ENCODE measurements at places on chromosomes 12 and 14.

DNA sequence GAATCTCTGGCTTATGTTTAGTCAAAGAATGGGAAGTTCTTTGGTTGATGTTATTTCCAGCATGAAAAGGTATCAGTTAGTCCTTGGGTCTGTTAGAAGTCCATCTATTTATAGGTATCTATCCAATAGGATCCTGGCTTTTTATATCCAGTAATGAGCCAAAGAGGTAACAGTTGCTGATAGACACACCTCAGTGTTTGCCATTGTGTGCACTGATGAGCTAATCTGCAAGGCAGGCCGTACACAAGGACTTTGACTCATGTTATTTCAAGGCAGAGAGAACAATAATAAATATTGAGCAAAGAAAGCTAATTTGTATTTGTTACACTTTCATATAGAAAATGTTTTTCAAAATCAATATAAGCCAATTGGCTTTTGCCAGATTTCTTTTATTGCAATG, 56.4 kb downstream of the GLT1D1 start:
- DNase-seq: no peak

GRCh38 chr12:122545855-122546254, 18.8 kb downstream of the KNTC1 start:
- no peak for DNase-seq

DNA sequence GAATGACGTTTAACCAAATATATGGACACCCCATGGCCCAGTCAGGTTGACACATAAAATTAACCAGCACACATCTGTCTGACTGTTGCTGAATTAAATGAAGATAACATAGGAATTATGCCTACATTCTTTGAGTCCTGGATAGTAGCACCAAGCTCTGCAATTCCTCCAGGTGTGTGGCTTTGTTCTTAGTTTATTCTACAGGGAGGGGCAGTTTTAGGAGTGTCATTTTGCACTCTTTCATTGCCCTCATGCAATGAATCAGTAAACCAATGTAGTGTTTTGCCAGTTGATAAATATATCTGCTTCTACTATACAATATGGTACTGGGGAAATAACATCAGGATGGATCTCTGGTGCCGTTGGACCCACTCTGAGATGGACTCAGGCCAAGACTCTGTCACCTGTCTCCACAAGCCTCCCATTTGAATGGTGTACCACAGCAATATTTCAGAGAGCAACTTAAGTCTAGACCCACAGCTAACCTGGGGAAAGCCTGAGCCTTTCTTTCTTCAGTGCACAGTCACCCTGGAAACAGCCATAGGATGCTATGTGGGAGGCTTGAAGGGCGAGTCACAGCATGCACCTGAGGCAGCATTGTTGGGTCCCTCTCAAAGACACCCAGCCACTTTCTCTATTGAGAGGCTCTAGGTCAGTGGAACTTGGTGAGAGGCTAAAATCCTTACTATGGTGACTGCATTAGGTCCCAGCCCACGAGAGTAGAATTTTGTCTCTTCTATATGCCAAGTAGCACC, 73.2 kb downstream of the ANO4 start:
- DNase-seq: no peak

DNA sequence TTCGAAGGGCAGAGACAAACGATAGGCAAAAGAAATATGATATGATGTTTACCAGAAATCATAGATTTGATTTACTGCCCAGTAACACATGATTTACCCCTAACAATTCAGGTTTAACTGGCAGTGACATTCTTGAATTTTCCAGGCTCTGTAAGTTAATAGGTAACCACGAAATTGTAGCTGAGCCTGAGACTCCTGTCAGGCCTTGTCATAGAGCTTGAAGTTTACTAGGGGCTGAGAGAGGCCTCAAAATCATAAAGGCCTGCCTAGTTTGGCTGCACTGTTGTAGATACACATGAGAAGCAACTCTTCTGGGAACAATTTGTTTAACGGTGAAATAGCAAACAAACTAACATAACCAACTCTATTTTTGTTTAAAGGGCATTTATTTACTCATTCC, 3.3 kb downstream of the ERP27 start:
- DNase-seq: no peak

GRCh38 chr14:33120341-33120740, 181.7 kb downstream of the NPAS3 start:
- DNase-seq: no peak

DNA sequence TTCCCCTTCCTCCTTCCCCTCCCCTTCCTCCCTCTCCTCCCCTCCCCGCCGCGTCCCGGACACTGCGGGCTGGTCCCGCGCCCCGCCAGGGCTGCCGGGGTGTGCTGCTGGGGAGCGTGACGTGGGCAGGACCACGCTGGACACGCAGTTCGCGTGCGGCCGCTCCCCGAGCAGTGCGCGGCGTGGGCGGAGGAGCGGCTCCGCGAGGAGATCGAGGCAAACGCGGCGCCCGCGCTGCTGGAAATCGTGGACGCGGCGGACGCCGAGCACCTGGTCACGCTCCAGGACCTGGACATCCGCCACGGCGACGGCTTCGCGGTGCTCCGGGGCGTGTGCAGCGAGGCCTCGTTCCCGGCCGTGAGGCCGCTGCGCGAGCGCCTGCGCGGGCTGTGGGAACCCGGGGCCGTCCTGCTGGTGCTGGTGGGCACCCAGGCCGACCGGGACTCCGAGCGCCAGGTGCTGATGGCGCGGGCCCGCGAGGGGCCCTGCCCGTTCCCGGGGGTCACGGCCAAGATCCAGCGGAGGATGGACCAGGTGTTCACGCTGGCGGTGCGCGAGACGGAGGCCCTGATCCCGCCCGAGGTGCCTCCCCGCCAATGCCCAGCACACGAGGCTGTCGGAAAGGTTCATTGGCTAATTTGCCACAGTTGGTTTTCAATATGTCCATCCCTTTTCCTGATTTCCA, 84.3 kb downstream of the TNFAIP2 start:
- no peak for DNase-seq

- no peak for DNase-seq
Observed at GRCh38 chr14:83342590-83342989, 1808.9 kb upstream of the SEL1L start.

- DNase-seq: no peak
Observed at GRCh38 chr12:43282106-43282505, 269.9 kb downstream of the ADAMTS20 start.

DNA sequence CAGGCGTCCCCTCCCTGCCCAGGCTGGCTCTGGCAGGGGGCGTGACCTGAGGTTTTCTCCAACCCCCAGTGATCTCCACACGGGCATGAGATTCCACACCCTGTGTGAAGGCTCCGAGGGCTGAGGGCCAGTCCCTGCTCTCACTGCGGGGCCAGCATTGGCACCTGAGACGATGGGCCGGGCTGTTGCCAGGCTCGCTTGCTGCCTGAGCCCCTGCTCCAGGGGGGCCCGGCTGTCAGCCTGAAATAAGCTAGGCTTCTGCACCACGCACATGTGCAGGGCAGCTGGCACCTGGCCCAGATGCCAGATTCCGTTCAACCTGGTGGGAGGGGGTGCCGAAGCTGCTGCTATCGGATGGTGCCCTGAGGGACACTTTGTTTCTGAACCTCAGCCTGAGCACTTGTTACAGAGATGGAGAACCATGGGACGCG, 196.5 kb upstream of the PRMT8 start:
- DNase-seq: no peak

GRCh38 chr14:51401756-51402155, 161.7 kb downstream of the TMX1 start:
- DNase-seq: no peak

- DNase-seq: no peak
Observed at GRCh38 chr12:44603701-44604100, 272.4 kb downstream of the NELL2 start.

GRCh38 chr12:83128540-83128939, 441.8 kb downstream of the TMTC2 start:
- no peak for DNase-seq

DNA sequence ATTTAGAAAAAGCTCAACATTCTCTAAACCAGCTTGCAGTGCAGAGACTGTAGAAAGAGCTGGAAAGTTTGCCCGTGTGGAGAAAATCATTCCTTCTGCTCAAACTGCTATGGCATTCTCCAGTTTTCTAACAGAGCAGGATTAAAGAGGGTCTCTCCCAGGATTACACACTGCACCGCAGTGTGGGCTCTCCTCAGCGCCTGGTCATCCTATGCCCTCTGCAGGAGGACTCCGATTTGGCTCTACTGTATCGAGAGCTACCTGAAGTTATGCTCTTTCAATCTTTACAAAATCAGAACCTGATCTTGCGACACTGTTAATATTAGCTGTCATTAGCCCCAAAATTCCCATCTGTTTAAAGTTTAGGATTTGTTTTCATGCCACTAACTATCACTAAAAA, 33.0 kb downstream of the BHLHE41 start:
- DNase-seq: no peak

DNA sequence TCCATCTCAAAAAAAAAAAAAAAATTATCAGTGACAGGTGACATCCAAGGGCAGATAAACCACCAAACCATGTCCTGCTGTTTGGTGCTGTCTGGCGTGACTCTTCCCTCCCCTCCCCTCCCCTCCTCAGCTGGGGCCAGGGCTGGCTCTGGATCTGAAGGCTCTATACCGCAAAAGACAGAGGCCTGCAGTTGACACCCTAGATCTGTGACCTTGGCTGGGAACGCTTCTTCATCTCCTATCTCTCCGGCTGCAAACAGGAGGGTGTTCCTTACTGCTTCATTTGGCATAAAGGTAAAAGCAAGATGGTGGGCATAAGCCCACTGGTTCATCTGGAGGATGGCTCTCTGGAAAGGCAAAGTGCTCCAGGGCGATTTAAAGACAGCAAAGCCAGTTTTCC, 126.8 kb upstream of the PRMT8 start:
- DNase-seq: no peak

GRCh38 chr12:65200007-65200665, 30.8 kb downstream of the LEMD3 start:
- no peak for DNase-seq

GRCh38 chr12:82029936-82030335, 270.8 kb upstream of the PPFIA2 start:
- no peak for DNase-seq

DNA sequence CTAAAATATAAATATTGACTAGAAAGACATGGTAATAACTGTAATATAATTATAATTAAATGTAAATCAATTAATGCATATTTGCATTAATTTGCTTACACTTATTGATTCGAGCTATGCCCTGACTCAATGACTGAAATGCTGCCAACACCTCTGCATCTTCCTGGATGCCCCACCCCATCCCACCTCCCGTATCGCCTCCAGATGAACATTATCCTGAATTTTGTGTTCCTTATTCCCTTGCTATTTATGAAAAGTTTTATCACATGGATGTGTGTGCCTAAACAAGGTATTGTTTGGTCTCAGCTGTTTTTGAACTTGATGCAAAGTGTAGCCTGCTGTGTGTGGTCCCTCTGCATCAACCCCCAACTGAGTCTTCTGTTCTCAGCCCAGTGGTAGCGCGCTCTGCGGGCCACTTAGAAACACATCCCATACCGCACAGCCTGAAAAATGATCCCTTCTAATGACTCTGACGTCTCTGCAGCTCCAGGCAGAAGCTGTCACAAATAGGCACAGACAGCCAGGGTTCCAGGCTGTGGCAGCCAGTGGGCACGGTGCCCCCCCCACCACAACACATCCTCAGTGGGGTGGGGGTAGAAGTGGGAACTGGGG, 96.5 kb downstream of the PRMT8 start:
- no peak for DNase-seq

GRCh38 chr14:23408307-23408630, 196 bp upstream of the MYH6 start:
- DNase-seq: no peak

GRCh38 chr12:104312654-104313053, 9.1 kb downstream of the EID3 start:
- no peak for DNase-seq

DNA sequence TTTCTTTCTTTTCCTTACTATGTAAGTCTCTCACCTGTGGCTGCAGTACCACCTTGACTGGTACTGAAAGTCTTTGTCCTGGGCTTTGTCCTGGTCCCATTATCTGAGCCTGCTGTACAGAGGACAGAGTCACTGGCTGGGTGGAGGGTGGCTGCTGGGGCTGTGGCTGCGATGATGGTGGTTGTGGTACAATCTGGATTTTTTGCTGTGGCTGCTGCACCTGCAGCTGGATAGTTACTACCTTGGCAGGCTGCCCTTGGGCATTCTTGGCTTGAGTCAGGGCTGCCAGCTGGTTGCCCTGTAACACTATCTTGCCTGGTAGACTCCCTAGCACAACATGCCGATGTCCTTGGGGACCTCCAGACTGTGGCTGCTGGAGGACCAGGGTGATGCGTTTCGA, 27.0 kb downstream of the CHD8 start:
- no peak for DNase-seq

- no peak for DNase-seq
Observed at GRCh38 chr12:69091442-69092017, 147.8 kb upstream of the CPSF6 start.

DNA sequence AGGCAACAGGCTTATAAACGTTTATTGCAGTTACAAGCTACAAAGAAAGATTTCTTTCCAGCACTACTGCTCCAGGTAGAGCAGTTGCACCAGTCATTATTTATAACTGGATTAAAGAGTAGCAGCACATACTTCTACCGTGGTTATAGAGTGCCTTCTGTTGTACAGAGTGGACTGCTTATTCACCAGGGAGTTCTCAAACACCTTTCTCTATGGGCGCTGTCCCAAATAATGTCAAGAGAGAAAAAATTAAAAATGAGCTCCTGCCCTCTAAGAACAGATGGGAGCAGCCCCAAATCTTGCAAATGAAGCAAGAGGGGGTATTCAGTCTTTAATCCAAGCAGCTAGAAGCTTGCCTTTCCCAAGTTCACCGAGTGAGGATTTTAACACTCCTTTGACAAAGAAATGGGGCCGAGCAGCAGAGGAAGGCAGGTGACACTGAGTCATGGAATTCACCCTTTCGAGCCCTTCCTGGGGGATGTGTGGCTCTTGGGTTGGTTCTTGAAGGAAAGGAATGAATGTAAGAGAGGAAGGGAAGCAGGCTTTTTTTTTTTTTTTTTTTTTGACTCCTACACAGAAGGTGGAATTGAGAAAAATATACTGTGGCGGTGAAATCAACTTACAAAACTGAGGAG, 181.2 kb downstream of the PRKCH start:
- DNase-seq: peak; percentile 30

- no peak for DNase-seq
Observed at GRCh38 chr12:14611640-14612203, 44.0 kb upstream of the PLBD1 start.

GRCh38 chr12:93824514-93825500, 147.6 kb downstream of the CRADD start:
- no peak for DNase-seq

- no peak for DNase-seq
Observed at GRCh38 chr14:74979029-74979428, 23.6 kb upstream of the PGF start.

- no peak for DNase-seq
Observed at GRCh38 chr12:109291521-109292341, 17.4 kb downstream of the FOXN4 start.

DNA sequence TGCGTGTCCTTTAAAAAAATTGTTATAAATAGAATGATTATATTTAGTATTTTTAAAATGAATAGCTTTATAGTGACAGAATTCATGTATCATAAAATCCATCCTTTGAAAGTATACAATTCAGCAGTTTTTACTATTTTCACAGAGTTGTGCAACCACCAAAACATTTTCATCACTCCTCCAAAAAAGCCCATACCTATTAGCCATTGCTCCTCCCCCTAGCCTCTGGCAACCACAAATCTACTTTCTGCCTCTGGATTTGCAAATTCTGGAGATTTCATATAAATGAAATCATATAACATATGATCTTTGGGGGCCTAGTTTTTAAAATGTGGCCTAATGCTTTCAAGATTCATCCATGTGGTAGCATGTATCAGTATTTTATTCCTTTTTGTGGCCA, 117.9 kb upstream of the MED13L start:
- no peak for DNase-seq

GRCh38 chr14:51554339-51554920, 97.3 kb upstream of the FRMD6 start:
- DNase-seq: no peak

- peak; percentile 8 for DNase-seq
Observed at GRCh38 chr14:78448164-78449094, 278.3 kb downstream of the NRXN3 start.

Measured in CD4-positive, alpha-beta T cell treated with Interleukin-17A for 4 hours (primary cell).